Sciatic nerve (tissue), 2 donors: ENCODE measurements at places on chromosomes 1 and 21.

DNA sequence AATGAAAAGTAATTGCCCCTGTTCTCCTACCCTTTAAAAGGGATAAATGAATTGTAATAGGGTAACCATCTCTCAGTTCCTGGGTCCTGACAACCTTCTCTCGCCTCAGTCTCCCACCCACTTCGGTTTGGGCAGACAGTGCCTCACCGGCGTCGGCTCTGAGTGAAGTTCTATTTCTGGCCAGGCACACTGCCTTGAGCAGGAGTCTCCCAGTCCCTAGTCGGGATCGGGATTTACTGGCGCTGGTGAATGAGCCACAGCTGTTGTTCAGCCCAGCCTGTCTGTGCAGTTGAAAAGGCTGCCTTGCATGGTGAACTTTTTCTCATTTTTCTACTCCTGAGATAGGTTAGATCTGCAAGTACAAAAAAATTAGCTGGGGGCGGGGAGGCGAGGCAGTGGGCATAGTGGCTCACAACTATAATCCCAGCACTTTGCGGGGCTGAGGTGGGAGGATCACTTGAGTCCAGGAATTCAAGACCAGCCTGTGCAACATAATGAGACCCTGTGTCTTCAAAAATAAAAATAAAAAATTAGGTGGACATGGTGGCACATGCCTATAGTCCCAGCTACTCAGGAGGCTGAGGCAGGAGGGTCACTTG, 7.4 kb downstream of the PLEKHM2 start:
- no peak for DNase-seq

GRCh38 chr21:20313013-20313412, 685.2 kb upstream of the NCAM2 start:
- DNase-seq: no peak

DNA sequence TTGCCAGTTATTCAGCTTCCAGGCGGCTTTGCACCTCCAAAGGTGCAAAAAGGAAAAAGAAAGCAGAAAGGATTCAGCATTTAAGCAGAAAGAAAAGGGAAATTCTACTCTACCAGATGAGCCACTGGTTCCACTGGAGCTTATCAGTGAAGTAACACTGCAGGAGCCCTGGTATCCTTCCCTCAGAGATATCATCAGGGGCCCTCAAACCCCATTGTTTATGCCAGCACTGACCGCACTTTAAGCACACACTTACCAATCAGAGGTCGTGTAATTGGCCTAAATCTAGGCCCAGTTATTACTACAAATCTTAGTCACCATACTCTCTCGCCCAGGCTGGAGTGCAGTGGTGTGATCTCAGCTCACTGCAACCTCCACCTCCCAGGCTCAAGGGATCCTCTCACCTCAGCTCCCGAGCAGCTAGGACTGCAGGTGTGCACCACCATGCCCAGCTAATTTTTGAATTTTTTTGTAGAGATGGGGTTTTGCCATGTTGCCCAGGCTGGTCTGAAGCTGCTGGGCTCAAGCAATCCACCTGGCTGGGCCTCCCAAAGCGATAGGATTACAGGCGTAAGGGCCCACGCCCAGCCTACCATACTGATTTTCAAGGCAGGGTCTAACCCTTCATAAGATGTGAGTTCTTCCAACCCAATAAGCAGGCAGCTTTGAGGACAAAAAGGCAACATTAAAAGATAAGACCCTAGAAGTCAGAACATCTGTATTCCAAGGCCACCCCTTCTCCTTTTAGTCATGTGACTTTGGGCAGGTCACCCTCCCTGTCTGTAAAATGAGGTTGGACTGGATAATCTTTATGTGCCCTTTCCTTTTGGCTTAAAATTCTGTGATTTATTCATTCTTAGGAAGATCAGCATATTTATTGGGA, 125.3 kb downstream of the SYT2 start:
- DNase-seq: no peak

GRCh38 chr1:200786788-200787187, 48.1 kb downstream of the CAMSAP2 start:
- DNase-seq: no peak

DNA sequence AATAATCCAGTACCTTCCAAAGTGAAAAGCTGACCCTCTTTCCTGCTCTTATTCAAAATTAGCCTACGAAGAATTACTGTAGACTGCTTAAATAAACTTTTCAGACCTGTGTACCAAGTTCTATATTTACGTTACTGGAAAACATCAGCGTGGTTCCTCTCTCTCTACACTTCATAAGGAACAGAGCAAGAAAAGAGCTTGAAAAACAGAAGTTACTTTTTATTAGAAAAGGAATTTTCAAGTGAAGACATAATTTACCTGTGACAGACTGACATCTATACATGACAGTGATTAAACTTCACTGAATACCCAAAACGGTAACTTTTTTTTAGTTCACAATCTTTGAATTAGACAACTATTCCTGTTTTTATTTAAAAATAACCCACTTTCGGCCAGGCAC, 2.7 kb downstream of the ENAH start:
- DNase-seq: no peak

DNA sequence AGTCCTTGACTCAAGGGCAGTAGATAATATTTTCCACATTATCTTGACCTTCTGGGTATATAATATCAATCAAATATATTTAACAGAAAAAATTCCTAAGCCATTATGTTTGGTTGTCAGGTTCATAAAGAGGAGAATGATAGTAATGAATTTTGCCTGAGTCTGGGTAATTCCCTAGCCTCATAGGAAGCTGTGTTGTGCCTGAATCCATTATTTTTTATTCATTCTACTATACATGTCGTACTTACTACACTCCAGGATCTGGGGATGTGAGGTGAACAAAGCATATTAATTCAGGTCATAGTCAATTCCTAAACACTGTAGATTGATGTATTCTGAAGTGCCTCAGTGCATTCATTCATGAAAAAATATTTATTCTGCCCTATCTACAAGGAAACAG, 204.2 kb downstream of the PTGER3 start:
- DNase-seq: no peak

DNA sequence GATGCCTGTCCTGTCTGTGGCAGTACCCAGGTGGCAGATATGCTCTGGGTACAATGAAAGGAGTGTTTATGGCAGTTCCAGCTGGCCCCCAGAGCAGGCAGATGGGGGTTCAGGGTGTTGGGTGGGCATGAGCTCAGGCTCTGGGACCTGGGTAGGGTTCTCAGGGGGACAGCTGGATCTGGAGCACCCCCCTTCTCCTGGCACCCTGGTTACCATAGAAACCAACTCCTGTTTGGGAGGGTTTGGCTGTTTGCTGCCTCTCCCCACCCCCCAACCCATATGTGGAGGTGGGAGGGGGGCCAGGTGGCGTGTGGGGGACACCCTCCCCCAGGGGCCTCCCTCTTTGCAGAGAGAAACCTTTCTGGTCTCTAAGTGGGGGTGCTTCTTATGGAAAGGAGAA, 7.1 kb downstream of the FOXO6 start:
- no peak for DNase-seq

DNA sequence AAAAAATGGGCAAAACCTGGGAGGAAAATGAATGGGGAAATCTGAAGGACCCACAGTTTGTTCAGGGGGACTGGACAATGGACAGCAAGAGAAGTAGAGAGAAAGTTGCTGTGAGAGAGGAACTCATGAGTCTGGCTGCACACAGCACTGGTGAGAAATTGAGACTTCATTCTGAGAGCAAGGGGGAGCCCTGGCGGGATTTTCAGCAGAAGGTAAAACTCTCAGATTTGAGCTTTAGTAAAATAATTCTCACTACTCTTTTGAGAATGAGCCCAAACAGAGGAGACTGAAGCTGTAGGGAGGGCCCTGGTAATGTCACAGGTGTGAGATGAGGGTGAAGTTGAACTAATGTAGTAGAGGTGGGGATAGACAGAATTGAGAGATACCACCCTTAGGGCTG, 438.6 kb downstream of the OMA1 start:
- DNase-seq: no peak

DNA sequence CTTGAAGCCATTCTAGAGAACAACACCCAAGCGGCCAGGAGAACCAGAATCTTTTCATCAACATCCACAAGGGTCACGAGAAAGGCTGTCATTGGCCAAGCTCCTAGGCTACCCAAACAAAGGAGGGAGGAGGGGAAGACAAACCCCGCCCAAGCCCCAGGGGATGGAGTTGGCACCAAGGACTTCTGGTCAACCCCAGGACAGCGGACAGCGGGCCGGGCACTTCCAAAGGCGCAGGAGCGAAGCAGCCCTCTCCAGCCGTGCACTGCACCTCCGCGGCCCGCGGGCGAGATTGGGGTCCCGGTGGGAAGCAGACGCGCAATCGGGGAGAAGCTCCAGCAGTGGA, at the start of gene CLIC6:
Gene CLIC6 (plus strand): TSS at position 192 of the 346 bp plus-strand sequence. CDS start 395 bp downstream, outside the sequence.
- DNase-seq: peak; percentile 65

DNA sequence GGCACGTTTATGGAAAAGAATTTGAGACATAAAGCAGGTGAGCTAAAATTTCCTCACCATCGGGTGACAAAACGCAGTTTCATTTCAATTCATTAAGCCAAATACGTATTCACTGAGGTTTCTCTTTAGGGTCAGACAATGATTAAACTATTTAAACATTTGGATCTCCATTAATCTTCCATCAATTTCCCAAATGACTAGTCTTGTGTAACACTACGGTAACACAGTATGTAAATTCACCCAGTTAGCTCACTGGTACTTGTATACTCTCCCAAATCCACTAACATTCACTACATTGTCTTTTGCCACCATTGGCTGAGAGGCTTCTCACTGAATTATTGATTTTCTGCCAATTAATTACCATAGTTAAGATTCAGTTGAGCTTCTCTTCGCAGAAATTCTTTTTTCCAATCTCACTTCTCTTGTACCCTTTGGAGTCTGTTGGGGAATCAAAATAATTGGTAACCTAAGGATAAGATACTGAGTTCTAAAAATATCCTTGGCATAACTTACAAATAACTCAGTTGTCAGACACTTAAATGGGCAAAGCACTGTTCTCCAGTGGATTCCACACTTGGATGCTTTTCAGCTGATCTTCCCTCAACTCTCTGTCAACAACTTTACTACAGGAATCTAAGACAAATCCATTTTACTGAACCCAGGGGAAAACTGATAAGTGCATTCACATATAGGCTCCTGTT, 40.7 kb downstream of the SIPA1L2 start:
- DNase-seq: no peak

- no peak for DNase-seq
These were observed 75.8 kb downstream of the BACH1 start for GRCh38 chr21:29374481-29374880.

DNA sequence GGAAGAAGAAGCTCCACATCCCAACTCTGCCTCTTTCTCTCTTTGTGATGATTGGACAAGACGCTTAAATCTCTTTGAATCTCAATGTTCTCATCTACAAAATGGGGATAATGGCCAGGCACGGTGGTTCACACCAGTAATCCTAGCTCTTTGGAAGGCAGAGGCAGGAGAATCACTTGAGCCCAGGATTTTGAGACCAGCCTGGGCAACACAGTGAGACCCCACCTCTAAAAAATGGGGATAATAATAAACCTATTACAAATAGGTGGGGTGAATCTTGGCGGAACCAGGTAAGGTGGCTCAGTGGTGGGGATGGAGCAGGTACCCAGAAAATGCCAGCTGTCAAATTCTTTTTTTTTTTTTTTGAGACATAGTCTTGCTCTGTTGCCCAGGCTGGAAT, 29.4 kb upstream of the ARHGEF10L start:
- no peak for DNase-seq

DNA sequence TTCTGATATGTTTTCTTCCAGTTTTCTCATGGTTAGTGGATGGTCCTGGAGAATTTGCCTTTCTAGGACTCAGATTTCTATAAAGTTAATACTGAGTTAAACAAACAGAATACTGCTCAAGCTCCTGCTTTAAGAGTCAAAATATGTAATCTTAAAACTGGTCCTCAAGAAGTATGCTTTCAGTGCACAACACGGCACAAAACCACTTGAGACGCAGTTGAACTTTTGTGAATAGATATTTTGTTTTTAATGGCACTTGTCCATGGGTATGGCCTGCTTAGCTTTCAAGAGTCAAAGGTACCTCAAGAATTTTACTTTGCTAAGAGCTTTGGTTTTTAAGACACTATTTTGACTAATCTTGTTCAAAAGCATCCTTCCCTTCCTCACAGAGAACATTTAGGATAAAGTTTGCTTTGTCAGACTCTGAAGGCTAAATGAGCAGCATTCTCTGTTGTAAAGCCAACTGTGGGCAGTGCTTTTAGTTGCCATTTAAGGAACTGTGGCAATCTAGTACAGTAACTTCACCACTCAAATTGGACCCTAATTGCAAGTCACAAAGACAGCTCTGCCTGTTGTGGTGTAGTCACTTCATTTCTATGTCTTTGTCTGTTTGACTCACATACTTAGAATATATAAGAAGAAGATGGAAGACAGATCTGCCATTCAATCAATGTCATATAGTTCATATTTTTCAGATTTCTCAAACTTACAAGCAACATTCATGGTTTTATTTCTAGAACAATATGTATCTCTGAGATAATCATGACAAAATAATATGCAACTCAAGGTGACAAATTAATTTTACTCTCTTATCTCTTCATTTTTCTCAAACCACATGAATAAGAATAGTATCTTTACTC, 28.8 kb downstream of the SAMD13 start:
- no peak for DNase-seq

- DNase-seq: no peak
These were observed 1.9 kb downstream of the CSTB start for GRCh38 chr21:43774163-43774562.

DNA sequence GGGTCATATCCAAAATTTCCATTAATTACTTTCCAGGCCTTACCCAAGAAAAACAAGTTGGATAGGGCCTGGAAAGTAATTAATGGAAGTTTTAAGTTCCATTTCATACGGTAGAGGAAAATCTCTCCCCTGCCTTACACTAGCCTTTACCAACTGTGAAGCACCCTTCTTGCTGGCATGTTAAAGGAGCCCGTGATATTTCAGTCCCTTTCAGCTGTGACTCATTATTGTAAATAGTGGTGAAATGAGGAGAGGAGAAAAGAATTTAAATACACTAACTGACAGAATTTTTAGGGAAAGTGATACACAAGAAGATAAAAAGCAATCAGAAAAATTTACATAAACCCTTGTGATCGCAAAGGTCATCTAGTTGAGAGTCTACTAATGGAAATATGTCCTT, 20.3 kb upstream of the KAZN start:
- DNase-seq: no peak

- peak; percentile 34 for DNase-seq
These were observed 137.3 kb downstream of the PGBD5 start for GRCh38 chr1:230288641-230289349.

- DNase-seq: no peak
These were observed 106.2 kb downstream of the CENPF start for GRCh38 chr1:214709241-214709640.

DNA sequence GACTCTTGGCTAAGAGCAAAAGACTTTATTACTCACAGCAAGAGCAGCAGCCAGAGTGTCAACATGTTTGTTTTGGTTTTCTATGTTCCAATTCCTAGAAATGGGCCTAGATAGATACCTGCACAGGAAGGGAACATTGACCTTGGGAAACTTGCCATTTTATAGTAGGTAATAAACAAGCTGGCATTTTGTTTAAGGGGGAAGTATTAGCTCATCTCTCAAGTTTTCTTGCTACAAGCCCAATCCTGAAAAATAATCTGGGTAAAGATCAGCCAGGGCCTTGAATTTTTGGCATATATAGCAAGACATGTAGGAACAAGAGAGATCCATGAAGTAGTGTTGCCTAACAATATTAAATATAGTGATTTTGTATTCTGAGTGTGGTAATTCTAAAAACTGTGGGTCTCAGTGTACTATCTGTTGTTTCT, 51.4 kb upstream of the RGL1 start:
- no peak for DNase-seq
